ENCODE measurements at places on chromosomes 3 and 15.

GRCh38 chr15:78077871-78078210 is 330 bp upstream of the TBC1D2B start:
- no peak for DNase-seq

GRCh38 chr3:117540597-117540996 is 831.0 kb downstream of the TUSC7 start:
- DNase-seq, result no peak

DNA sequence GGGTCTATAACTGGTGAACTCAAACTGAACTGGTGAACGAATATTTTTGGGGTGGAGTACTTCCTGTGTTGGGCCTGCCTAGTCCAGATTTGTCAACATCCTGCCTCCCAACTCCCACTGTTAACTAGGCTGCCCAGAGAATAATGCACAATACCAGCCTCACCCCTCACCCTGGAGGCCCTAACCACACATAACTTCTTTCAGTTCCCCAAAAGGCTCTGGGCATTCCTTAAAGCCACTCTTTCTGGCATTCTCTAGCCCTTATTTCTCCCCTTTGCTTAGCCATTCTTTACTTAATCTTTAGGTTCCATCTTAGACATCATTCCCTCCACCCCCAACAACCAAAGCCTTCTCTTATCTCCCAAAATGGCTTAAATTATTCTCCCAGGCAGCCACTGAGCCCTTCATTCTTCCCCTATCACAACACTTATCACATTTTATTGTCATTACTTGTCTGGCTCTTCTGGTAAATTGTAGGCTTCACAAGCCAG is 9.1 kb upstream of the SEC11A start:
- DNase-seq, result no peak

GRCh38 chr15:43190178-43190577 is 5.0 kb downstream of the CCNDBP1 start:
- no peak for DNase-seq

- no peak for DNase-seq
These were observed 72.5 kb upstream of the HERC1 start for GRCh38 chr15:63906266-63906584.

GRCh38 chr3:12041446-12042041 is 37.4 kb downstream of the SYN2 start:
- no peak for DNase-seq
